Activated T-cell treated with anti-CD3 and anti-CD28 coated beads for 4 hours (primary cell): ENCODE measurements at places on chromosomes 1 and 21.

- DNase-seq: no peak
Measured at GRCh38 chr1:25356848-25357247, 18.7 kb downstream of the TMEM50A start.

DNA sequence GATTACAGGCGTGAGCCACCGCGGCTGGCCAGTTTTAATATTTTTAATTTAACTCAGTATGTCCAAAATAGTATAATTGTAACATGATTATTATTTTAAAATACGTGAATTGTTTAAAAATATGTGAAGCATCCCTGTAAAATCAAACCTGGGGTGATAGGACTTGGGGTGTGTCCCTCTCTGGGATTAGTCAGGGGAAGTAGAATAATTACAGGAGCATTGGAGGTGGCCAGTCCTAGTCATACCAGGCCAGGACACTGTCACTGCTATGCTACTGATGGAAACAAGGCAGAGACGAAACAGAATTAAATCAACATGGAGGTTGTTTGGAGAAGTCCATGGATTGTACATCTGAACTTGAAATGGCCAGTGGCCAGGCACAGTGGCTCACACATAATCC, 16.8 kb downstream of the SZRD1 start:
- DNase-seq: no peak

DNA sequence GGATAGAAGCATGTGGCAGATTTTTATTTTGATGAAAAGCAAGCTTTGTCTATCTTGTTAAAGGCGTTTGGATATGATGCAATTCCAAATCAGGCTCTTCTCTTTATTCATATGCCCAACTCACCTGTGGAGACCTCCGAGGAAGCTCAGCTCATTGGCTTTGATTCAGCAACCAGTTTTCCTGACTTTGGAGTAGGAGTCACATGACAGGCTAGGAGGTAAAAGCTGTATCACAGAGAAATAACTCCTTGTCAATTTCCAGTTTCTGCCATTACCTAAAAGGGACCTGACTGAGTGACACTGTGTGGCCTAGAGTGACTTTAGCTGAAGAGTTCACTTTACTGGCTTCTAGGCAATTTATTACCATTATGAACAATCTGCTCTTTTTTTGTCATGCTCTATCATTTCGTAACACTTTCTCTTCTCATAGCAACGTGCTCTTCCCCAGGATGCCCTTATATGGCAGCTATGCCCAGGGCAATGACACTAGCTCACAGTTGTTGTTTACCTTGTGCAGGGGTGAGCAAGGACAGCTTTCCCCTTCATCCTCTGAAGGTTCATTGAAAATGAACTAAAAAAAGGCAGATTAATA, 107.2 kb downstream of the KCNK1 start:
- no peak for DNase-seq

DNA sequence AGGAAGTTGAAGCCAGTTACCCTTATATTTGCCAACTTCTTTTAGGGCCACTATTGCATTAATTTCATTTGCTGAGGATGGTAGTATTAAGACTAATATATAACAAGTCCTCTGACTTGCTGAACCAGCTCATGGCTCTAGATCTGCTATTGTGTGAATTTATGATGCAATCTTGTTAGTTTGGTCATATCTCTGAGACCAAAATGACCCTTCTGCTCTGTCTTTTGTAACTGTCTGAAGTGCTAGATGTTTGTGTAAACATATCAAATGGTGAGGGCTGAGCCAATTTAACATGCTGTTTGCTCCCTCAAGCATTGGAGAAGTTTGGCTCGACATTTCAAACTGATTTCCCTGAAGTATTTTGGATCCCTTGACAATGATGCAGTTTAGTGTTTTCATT, 106.9 kb upstream of the PTGFR start:
- DNase-seq: no peak

GRCh38 chr1:51541313-51542050, 22.4 kb upstream of the EPS15 start:
- no peak for DNase-seq

- DNase-seq: no peak
Measured at GRCh38 chr1:114152508-114153260, 985 bp downstream of the SYT6 start.
